ENCODE measurements at places on chromosomes 2 and 18.
A peak's percentile ranks its signal among the peaks of the same experiment; 100 is the strongest.

GRCh38 chr2:158478237-158478636 lies 21.5 kb downstream of the PKP4 start:
- DNase-seq: no peak

GRCh38 chr2:237128026-237128703 lies 42.5 kb downstream of the COPS8 start:
- DNase-seq: no peak

GRCh38 chr18:79911344-79912270 lies 39.8 kb downstream of the SLC66A2 start:
- DNase-seq: no peak

DNA sequence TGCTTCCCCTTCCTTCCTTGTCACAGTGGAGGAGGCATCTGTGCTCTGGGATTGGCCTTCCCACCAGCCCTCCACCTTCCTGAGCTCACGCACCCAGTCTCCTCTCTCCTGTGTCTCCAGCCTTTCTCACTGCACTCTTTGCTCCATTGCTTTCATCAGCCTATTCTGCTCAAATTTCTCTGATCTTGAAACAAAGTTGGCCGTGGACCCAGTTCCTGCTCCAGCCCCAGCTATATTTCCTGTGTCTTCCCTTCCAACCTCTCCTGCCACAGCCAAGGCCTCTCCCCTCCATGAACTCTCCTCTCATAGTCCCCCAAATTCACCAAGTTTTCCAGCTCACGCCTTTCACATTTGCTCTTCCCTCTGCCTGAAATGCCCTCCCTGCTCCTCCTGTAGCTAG lies 226.6 kb upstream of the AGAP1 start:
- DNase-seq: no peak

DNA sequence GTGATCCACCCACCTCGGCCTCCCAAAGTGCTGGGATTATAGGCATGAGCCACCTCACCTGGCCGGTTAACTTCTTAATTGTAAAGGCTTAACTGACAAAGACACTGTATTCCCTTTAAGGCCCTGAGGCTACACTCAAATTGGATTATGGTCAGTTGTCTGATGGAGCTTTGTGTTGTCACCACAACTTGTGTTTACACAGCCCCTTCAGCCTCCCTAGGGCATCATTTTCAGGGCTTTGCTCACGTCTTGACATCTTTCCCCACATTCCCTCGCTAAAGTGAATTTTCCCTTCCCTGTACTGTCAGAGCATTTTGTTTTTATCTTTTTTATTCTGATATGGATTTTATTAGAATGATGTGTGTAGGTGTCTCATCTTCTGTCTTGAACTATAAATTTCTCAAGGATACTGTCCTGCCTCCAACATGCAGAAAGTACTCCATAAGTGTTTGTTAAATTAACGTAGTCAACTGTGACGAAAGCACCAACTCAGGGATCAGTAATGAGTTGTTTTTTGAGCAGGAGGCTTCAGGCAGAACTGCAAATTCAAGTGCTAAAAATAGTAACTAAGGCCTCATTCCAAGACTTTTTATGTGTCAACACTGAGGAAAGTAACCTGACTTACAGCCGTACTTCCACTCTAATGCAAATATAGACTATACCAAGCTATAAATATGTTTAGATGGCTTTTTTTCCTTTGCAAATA lies 77.1 kb upstream of the NARS1 start:
- no peak for DNase-seq

GRCh38 chr2:128392207-128392606 lies 73.5 kb upstream of the HS6ST1 start:
- no peak for DNase-seq

- DNase-seq: no peak
Measured at GRCh38 chr18:59910967-59911366, 11.2 kb downstream of the PMAIP1 start.

DNA sequence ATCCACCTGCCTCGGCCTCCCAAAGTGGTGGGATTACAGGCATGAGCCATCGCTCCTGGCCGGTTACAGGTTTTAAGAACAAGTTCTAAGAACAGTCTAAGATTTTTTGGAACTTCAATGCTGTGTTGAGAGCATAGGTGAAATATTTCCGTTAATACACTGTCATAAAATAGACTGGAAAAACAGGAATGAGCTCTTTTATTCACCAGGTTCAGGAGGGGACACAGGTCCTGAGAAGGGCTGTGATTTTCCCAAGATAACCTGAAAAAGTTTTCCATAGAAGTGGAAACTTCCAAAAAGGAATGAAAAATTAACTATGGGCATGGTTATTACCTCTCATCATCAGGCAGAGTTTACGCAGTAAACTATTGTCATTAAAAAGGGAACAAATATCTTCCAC lies 97.6 kb upstream of the TMEM178A start:
- no peak for DNase-seq

GRCh38 chr2:199136242-199136641 lies 321.5 kb downstream of the SATB2 start:
- no peak for DNase-seq

GRCh38 chr2:174771631-174772471 lies 7.6 kb upstream of the CHRNA1 start:
- DNase-seq: no peak

GRCh38 chr18:57954935-57955334 lies 89.1 kb upstream of the NEDD4L start:
- DNase-seq: no peak

DNA sequence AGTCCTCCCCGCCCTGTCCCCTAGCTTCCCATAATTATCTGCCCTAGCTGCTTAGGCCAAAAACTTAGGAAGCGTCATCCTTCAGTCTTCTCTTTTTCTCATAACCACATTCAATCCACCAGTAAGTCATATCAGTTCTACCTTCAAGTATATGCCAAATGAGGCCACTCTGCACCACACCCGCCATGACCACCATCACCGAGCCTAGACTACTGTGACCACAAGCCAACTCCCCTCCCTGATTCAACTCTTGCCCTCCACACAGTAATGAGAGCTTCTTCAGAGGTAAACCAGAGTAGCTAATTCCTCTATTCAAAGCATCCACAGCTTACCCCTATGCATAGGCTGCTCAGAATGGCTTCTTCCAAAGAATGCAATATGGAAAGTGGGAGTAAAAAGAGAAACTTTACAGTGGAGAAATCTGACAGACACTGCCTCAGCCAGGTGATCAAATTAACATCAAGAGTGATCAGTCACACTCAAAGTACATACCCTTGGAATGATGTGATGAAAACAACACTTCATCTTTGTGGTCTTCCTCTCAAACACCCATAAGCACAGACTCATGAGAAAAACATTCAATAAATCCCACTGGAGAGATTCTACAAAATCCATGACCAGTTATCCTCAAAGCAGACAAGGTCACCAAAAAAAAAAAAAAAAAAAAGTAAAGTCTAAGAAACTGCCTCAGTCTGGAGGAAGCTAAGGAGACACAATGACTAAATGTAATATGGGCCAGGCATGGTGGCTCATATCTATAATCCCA lies 17.7 kb downstream of the MBOAT2 start:
- DNase-seq: no peak

DNA sequence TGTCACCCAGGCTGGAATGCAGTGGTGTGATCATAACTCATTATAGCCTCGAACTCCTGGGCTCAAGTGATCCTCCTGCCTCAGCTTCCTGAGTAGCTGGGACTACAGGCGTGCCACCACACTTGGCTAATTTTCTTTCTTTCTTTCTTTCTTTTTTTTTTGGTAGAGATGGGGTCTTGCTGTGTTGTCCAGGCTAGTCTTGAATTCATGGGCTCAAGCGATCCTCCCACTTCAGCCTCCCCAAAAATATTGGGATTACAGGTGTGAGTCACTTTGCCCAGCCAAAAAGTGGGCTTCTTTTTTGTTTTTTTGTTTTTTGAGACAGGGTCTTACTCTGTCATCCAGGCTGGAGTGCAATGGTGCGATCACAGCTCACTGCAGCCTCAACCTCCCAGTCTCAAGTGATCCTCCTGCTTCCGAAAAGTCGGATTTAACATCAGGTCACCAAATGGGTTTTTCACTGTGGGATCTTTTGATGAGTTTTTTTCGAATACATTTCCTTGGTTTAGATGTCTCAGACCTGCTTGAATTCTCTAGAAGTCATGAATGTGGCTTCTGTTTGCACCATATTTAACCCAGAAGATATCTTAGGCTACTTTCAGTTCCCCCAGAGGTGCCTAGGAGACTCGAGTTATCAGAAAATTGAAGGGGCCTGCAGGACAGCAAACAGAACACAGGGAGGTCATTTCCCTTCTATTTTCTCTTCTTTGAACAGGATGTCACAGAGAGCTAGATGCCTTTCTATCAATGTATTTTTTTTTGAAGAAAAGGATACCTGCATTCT lies 8.9 kb downstream of the RAB31 start:
- no peak for DNase-seq

- no peak for DNase-seq
Measured at GRCh38 chr2:50448556-50448955, 583.4 kb downstream of the NRXN1 start.

- DNase-seq: no peak
Measured at GRCh38 chr2:150207979-150208378, 279.5 kb downstream of the RND3 start.

- DNase-seq: peak; percentile 66
Measured at GRCh38 chr2:43576981-43577892, 18.6 kb downstream of the THADA start.

GRCh38 chr2:231936491-231936890 lies 10.3 kb upstream of the NPPC start:
- no peak for DNase-seq

- DNase-seq: no peak
Measured at GRCh38 chr2:170475878-170476277, 239.3 kb upstream of the SP5 start.
